Fibroblast of lung (primary cell): ENCODE measurements at places on chromosomes 5 and 9. TPM values are rescaled to one million over a fixed set of nuclear protein-coding genes. Genes with fewer than 3 reads are reported as not detected.

Gene C9orf153
- 0.17 and 0.51 TPM in 2 replicates for total RNA-seq

Gene OTP
- not detected in 2 replicates for total RNA-seq

Gene WWC1
- total RNA-seq = 2.5 and 4.9 TPM in 2 replicates

DNA sequence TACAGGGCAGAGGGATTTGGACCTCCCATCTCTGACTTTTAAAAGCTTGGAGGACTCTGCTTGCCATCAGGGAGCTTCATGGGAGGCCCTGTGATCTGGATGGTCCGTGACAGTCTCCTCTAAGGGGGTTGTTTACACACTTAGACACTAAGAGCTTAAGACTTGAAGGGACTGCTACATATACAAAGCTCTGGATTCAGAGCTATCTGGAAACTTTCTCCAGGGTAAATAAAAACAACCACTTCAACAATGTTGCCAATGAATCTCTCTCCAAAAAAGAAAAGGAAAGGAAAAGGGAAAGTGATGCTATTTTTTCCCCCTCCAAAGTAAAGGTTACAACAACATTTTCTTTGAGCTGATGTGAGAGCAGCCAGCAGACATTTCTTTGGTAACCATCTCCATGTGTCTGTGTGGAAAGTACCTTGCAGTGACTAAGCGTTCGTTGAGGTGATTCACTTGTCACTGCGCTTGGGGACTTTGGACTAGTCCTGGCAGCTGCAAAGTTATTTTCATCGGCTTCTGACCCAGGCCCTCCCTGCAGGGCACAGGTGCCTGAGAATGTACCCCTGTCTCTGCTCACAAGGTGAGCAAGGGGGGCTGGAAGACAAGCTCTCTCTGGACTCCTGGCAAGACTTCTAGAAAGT lies 262.1 kb upstream of the KLF4 start:
- peak; percentile 59 for DNase-seq
- no peaks in the 10 kb centered on the region for H3K27me3 ChIP-seq
- no peaks in the 10 kb centered on the region for H3K36me3 ChIP-seq
- H3K27ac ChIP-seq = peak overlapping the region; percentile 59
- no peak overlapping the region for H3K4me3 ChIP-seq
- peaks cover 28% of the 10 kb centered on the region for H3K4me1 ChIP-seq

DNA sequence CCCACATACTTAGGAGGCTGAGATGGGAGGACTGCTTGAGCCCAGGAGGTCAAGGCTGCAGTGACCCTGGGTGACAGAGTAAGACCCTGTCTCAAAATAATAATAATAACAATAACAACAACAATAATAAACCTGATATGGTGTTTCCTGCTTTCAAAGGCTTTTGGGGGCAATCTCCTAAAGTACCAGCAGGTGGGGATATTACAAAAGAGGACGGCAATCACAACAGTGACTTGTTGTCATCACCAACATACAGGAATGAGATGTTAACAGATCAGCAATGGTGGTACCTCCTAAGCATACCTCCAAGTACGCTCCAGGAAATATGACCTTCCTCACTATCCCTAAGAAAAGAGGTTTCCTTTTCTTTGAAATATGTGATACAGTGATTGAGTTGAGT lies 91.1 kb upstream of the RNF180 start:
- no peaks in the 10 kb centered on the region for H3K36me3 ChIP-seq
- no peaks in the 10 kb centered on the region for H3K4me1 ChIP-seq
- no peaks in the 10 kb centered on the region for H3K27me3 ChIP-seq
- H3K27ac ChIP-seq = no peak overlapping the region
